ENCODE measurements at places on chromosomes 13 and 19. TPM values are rescaled to one million over a fixed set of nuclear protein-coding genes. Genes with fewer than 3 reads are reported as not detected.

Gene LILRA1
- 0.92 TPM for total RNA-seq

Gene CASP14
- total RNA-seq = not detected

Gene ZNF28
- total RNA-seq = 9.3 TPM

Gene XAB2
- 25.3 TPM for total RNA-seq

Gene CRB3
- not detected for total RNA-seq

Gene IGFL3
- total RNA-seq = not detected

Gene ZNF850
- total RNA-seq = 4.1 TPM

Gene SLC8A2
- total RNA-seq = 0.46 TPM

Gene IZUMO2
- total RNA-seq = not detected

Gene SACS
- total RNA-seq = 7.5 TPM

Gene BCAM
- 91.9 TPM for total RNA-seq

Gene POU2F2
- 1.5 TPM for total RNA-seq

Gene SLITRK6
- total RNA-seq = 0.60 TPM

Gene MIA
- total RNA-seq = not detected

Gene CEACAM5
- not detected for total RNA-seq

Gene PEG3
- total RNA-seq = 7.9 TPM

Gene ZNF729
- not detected for total RNA-seq

Gene CADM4
- 9.7 TPM for total RNA-seq

Gene ZNF681
- 0.22 TPM for total RNA-seq

Gene LSM7
- total RNA-seq = 46.7 TPM

Gene STOML3
- total RNA-seq = not detected

Gene ZNF808
- 30.9 TPM for total RNA-seq

Gene GPC5
- total RNA-seq = 1.8 TPM

Gene TMEM259
- total RNA-seq = 106 TPM

Gene WDR62
- total RNA-seq = 25.5 TPM

Gene NAPSA
- total RNA-seq = 0.27 TPM

Gene FCHO1
- 0.24 TPM for total RNA-seq

Gene LIPE
- total RNA-seq = 67.7 TPM

Gene ZNF90
- total RNA-seq = 1.1 TPM

Gene LYPD5
- 0.92 TPM for total RNA-seq

Gene LILRB5
- 8.5 TPM for total RNA-seq

Gene ARGLU1
- 26.0 TPM for total RNA-seq

Gene ATXN8OS
- total RNA-seq = not detected

Gene GPR183
- total RNA-seq = 2.7 TPM

Gene UNC13A
- total RNA-seq = 0.03 TPM

Gene ASPDH
- not detected for total RNA-seq

Gene DCT
- total RNA-seq = 0.32 TPM

Gene CFD
- total RNA-seq = 655 TPM

Gene KRTDAP
- total RNA-seq = not detected

Gene APOC4
- not detected for total RNA-seq

Gene BORCS8
- total RNA-seq = 19.5 TPM

Gene SMIM24
- not detected for total RNA-seq

All from Right ventricle myocardium inferior (tissue), 1 donor.